ENCODE measurements at places on chromosomes 5 and 9.

DNA sequence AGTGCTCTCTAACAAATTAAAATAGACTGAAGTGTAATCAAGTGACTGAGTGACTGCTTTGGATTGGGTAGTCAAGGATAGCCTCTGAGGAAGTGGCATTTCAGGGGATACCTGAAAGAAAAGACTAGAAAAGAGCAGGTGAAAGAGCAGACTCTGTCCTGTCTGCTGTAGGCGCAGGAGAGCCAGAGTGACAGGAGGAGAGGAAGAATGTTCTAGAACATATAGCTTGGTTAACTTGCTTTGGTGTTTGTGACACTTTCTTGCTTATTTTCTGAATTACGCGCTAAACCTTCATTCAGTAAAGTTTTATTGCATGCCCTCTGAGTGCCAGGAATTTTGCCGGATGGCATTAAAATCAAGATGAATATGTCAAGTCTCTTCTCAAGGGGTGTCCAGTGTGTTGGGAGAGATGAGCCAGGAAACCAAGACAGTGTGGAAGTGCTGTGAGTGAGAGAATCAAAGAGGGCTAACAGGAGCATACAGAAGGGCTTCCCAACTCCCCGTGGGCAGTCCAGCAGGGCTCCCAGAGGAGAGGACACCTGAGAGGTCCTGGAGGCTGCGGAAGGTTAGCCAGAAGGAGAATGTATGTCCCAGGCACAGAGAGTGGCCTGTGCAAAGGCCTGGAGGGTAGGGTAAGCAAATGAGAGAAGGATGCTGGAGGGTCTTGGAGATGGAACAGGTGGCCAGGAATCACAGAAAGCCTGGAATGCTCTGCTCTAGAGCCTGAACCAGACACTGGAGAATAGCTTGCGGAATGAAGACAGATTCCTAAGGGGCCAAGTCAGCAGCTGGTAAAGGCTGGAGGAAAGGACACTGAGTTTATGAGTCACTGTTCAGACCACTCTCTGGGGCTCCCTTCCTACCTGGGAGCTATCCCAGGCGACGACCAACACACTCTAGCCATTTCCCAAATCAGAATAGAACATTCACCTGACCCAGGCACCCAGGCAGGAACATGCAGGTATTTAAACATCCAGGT lies 59.3 kb downstream of the SLC22A5 start:
- no peak for DNase-seq

DNA sequence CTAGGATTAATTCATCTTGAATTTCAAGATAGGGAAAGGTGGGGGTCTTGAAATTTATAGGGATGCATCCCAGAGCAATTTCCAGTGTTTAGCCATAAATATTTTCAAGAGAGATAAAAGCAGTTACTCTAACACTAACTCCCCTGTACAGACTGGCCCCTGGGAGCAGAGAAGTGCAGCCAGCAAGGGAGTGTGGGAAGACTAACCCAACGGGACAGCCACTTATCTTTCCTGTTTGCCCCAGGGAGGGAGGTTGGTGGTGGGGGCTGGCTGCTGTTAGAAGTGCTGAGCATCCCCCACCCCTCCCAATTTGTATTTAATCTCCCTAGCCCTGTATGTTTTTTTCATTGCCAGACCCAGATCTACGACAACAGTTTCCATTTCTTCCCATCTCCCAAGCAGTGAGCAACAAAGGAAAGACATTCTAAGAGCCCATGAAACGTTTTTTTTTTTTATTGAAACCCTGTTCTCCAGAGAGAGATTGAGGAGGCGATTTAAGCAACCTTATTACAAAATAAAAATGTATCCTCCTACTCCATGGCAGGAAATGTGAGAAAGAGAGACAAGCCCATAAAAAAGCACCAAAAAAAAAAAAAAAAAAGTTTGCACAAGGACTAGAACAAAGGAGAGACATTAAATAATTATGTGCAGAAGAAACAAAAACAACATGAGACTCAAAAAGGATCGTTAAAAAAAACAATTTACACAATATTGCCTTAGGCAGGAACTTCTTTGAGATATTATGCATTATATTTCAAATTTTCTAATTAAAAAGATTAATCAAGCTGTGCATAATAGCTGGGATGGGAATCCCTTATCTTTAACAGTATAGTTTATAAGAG lies 343.4 kb downstream of the ARHGEF28 start:
- no peak for DNase-seq

DNA sequence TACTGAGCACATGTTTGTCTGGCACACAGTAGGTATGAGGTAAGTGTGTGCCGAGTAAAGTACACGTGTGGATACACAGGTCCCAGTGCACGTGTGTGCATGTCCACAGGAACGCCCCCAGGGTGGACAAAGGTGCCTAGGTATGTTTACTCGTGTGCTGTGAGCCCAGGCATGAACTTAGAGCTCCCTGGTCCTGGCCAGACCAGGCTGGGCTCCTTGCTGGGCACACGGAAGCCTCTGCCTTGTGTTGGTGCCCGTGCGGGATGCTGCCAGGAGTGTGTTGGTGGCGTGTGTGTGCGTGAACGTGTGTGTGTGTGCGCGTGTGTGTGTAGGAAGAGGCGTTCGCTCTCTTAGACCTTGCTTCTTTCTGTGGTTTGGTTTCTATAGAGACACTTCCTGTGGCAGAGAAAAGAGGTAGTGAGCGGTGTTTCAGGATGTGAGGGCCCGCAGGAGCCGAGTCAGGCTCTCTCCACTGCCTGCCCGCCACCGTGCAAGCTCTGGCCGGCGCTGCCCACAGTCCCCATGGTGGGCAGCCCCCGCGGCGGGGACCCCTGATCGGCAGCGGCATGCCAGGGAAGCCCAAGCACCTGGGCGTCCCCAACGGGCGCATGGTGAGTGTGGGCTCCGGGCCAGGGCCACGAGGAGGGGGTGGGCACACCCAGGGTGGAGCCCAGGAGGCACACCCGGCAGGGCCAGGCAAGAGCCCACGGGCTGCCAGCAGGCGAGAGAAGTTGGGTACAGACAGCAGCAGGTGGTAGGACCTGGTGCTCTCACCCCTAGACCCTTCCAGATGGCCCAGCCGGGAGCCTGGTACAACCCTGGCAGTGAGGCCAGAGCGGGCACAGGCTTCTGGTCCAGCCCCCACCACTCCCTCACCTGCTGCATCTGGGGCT lies at the start of gene RGS14:
Gene RGS14 (plus strand): TSS at position 466 of the 893 bp plus-strand sequence. CDS start 101 bp downstream, at position 567.
- DNase-seq, result no peak

GRCh38 chr9:77474936-77475335 lies 173.2 kb downstream of the GNA14 start:
- DNase-seq, result no peak

DNA sequence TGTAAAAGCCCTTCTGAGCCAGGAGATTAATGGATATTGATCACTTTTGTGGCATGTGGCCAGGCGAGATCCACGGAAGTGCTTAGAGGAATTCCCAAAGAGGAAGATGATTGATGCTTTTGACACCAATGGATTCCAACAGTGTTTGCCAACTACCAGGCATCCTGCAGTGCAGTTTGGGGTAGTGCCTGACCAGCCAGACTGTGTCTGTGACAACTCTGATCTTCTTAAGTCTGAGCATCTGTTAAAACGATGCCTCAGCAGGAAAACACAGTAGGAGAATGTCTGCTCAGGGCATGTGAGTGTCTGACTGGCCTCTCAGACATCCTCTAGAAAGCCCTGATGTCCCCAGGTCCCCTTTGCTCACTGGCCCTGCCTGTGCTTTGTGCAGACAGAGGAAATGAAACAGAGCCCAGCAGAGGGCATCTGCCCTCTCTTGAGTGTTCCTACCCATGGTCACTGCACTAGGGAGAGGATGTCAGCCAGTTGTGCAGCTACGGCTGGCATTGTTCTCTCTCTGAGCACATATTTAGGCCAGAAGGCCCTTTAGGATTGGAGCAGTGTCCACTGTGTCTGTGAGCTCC lies 57.0 kb downstream of the TRPC7 start:
- no peak for DNase-seq

Data from omental fat pad (tissue), 4 donors.